NCI-H1436 (cell line): ENCODE measurements at places on chromosomes 4 and X.

DNA sequence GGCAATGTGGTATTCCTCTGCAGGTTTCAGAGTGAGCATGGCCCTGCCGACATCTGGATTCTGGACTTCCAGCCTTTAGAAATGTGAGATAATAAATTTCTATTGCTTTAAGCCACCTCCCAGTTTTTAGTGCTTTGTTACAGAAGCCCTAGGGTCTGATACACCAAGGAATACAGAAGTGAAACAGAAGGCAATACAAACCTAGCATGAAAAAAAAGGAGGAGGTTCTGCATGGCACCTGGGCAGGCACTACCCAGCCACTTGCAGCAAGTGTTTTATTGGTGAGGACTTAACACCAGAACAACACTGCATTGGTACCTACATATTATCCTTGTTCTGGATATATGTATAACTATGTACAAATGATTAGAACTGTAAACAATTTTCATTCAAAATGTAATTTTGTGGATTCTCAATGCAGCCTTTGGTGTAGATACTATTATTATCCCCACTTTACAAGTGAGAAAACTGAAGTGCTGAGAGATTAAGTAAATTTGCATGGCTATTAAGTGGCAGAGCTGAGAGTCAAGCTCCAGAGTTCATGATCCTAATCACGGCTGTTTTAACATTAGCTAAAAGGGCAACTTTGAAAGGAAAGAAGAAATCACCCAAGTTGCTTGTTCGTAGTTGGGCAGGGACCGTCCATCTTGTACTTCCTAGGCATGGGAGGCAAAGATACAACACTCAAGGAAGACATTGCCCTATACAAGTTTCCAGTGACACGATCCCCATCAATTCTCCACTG is 71.8 kb downstream of the IL21 start:
- DNase-seq = no peak

DNA sequence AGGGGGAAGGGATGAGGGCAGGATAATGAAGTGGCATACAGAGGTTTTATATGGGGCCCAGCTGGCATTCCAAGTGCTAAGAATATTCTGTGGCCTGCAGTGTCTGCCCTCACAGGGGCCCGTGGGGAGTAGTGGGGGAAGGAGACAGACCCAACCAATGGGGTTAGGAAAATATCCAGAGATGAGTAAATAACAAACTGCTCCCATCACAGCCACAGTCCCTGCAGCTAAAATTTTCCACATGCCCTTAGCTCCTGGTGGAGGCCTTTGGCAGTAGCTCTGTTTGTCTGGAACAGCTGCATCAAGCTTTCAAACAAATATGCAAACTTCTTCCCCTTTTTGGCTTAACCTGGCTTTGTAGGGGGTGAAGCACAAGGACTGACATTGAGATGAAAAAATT is 3.1 kb downstream of the SRPX2 start:
- no peak for DNase-seq

DNA sequence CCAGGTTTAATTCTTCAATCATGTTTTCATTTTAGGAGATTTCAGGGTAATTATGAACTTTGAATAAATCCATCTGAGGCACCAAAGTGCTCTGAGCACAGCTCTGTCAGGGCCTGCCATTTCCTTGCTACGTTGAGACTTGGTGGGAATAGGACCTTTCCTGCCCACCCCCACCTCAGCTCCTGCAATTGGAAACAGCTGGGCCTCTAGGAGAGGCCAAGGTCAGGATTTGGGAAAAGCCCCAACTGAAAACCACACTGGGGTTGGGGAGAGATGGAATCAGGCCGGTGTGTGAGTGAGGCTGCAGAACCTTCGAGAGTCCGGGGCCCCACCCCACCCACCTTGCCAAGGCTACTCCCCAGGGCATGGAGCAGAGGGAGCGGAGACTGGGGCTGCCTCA is 212.7 kb upstream of the BCOR start:
- DNase-seq = no peak

DNA sequence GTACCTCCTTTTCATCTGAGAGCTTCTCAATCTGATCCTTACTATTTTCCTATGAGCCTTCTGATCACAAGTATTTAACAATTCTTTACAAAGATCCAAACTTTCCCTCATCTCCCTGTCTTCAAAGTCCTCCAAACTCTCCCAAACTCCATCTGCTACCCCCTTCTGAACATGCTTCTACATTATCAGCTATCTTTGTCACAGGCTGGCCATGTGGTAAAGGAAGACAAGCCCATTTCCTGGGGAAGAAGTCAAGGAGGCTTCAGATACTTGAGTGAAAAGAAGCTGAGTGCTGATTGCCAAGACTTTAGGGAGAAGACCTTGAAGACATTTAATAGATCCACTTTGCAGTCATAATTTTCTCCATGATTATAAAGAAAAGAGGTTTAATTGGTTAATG is 231.4 kb downstream of the CWH43 start:
- no peak for DNase-seq

GRCh38 chr4:47274901-47275300 is 188.6 kb downstream of the COMMD8 start:
- no peak for DNase-seq

- no peak for DNase-seq
Observed at GRCh38 chr4:144696376-144696775, 50.4 kb downstream of the HHIP start.

DNA sequence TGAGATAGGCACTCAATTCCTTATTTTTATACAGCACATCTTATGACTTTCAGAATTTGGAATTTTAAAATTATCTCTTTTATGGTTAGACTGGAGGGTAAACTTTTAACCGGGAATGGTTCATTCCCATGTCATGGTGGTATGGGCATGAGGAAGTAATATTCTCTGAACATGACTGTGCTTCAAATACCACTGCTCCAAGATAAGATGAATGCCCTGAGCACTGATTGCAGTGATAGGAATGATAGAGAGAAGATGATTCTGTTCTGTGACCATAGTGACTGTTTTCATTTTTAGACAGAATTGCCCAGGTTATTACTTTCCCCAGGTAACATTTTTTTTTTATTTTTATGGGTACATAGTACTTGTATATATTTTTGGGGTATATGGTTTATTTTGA is 187.4 kb downstream of the ATOH1 start:
- DNase-seq = no peak

DNA sequence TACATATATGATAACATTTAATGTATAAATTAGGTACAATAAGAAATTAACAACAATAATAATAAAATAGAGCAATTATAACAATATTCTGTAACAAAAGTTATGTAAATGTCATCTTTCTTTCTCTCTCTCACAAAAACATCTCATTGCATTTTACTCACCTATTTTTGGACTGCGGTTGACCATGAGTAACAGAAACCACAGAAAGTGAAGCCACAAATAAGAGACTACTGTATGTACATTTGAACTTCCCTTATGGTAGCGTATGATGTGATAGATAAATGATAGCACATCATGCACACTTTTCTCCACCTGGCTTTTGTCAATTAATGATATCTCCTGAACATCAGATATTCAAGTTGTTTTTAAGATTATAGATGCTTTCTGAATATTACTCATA is 80.5 kb downstream of the HNRNPD start:
- no peak for DNase-seq
